A549 (cell line): ENCODE measurements at places on chromosomes 12 and 14.

DNA sequence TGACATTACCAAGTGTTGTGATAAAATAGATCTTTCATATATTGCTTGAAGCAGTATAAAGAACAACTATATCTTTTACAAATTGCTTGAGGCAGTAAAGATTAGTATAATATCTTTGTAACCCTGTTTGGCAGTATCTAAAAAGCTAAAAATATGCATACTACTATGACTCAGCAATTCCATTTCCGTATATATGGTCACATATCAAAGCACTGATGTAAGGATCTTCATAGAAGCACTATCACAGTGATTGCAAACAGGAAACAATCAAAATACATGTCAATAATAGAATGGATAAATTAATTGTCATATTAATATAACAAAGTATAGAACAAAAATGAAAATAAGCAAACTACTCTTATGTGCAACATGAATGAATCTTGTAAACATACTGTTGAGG lies 158.4 kb upstream of the IGF1 start:
- DNase-seq: peak; percentile 26

GRCh38 chr14:101120641-101121507 lies 217.4 kb upstream of the RTL1 start:
- no peak for DNase-seq

GRCh38 chr14:76710056-76711010 lies 50.9 kb upstream of the VASH1 start:
- DNase-seq: peak; percentile 44

DNA sequence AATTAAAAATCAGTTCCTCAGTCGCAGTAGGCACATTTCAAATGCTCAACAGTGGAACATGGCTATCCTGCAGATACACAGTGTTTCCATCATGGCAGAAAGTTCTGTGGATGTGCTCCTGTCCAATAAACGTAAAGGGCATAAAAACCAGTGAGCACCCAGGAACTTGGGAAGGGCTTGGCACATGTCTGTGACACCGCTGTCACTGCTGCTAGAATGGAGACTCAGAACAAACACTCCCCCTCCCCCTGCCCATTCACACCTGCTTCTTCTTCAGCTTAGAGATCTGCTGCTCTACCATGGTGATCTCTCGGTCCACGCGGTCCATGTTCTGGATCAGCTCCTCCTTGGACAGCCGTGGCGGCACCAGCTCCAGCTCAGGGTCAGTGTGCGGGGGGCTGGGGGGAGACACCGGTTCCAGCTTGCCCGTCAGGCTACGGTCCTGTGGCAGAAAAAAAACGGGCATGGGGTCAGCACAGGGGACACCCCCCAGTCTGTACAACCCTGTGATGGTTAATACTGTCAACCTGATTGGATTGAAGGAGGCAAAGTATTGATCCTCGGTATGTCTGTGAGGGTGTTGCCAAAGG lies 94.6 kb downstream of the NCOR2 start:
- no peak for DNase-seq

DNA sequence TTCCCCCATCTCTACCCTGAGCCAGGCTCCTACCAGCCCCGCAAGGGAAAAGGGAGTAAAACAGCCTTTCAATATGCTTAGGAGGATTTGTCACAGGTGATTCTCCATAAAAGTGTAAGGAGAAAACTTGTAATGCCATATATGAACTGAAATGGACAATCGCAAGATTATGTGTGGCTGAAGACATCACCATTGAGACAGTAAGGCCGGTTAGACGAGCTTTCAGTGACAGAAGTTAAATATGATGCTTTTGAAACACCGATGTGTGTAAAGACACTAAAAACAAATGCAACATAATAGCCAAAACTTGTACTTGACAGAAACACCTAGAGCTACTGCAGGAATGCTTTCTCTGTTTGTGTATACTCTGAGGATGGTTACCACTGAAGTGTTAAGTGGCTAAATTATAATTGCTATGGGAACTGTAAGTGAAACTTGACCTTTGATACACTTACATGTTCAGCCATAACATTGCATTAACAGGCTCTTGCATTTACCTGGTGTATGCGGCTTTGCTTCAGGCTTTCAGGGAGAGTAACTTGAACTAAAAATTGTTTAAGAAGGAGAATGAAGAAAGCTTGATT lies 42.3 kb downstream of the FAR2 start:
- no peak for DNase-seq

DNA sequence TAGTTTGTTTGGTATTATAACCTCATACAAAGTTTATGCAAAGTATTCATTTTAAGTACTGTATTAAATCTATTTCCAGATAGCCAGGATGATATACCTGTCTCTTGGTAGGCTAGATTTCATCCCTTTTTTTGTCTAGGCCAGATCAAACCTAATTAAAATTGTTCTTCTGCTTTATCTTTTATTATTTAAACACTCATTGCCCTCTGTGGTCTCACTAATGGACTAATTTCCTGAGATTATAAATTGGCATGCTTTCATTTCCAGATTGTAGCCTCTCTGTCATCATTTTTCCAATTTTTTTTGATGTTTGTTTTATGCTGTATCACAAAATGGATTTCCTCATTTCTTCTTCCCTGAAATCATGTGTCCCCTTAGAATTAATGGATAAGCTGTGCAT lies 85.6 kb upstream of the TMEM263 start:
- DNase-seq: no peak

DNA sequence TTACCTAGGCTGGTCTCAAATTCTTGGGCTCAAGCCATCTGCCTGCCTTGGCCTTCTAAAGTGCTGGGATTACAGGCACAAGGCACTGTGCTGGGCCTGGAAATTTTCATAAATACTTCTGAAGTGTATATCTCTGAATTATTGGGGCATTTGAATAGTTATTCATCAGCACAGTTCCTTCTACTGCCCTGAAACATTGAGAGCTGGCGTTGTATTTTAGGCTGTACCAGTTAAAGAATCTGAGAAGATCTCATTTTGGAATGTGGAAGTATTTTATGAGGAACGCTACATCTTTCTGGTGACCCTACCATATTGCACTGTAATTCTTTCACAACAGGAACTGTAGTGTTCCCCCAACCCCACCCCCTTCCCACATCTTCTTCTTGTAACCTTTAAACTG lies 349.0 kb upstream of the RGS6 start:
- no peak for DNase-seq

GRCh38 chr12:127125607-127126259 lies 1141.2 kb upstream of the TMEM132C start:
- peak; percentile 95 for DNase-seq

- DNase-seq: peak; percentile 79
Measured at GRCh38 chr14:92456215-92457015, 57.2 kb upstream of the RIN3 start.

DNA sequence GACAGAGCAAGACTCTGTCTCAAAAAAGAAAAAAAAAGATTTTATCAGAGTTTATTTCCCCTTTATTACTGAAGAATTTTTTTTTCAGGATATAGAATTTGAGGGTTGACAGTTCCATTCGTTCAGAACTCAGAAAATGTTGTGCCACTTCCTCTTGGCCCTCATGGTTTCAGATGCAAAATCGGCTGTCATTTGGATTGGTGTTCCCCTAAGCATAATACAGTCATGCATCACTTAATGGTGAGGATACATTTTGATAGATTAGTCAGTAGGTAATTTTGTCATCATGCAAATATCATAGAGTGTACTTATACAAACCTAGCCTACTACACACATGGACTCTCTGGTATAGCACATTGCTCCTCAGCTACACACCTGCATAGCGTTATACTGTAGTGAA lies 263.9 kb upstream of the RTL1 start:
- DNase-seq: peak; percentile 41

DNA sequence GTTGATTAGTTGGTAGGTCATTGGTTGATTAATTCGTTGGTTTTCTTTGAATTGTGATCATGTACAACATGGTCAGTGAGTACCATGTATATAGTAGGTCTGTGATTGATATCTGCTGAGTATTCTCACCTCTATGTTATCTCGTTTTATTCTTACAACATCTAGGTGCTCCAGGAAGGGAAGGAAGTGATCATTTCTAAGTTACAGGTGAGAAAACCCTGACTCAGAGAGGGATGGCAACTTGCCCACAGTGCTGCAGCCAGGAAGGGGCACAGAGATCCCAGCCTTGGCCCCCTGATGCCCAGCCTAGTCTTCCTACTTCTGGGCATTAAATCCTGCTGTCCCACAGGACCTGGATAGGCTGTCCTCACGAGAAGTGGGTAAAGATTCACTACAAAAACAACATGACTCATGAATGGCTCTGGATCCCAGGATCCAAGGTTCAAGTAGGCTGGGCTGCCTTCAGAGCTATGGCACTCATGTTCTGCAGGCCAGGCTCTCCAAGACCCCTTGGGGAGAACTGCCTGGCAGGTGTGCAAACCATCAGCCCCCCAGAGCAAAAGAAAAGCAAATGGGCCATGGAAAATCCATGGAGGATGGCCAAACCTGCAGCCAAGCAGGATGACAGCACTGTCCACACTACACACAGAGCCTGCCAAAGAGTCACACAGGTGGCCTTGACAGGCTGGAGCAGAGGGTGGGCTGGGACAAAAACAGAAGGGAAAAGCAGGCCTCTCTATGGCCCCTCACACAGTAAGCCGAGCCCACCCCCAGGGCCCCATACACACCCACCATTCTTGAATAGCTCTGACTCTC lies 146.2 kb downstream of the BCL11B start:
- no peak for DNase-seq

DNA sequence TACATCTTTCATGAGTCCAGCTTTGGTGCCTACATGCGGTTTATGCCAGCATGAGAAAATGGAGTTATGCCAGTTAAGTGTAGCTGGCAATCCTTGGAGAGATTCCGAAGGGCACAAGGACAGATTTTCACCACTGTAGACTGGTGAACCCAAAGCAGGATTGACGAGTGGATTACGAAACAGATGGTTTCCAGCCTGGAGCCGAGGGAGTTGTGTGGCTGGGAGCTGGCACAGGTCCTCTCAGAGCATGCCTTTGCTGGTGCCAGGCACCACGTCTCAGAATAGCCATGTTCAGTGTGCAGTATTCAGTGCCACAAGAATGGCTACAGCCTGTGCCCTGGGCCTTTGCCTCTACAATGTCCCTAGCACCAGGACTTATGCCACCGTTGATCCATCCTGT lies 13.2 kb downstream of the KCNH3 start:
- DNase-seq: no peak

- DNase-seq: no peak
Measured at GRCh38 chr12:3580094-3580749, 89.2 kb downstream of the PRMT8 start.

DNA sequence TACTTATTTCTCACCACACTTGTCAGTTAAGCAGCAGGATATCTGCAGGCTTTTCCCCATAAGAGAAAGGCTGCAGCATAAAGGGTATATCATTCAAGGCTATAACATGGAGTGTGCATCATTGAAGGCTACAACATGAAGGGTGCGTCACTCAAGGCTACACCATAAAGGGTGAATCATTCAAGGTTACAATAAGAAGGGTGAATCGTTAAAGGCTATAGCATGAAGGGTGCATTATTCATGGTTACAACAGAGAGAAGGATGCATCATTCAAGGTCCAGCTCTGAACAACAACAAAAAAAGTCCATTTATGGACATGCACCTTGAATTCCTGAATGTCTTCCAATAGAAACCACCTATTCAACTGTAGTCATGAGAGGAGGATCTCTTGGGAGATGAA lies 32.8 kb upstream of the LUM start:
- no peak for DNase-seq

- no peak for DNase-seq
Measured at GRCh38 chr14:100779691-100780080, 46.2 kb upstream of the MEG3 start.

DNA sequence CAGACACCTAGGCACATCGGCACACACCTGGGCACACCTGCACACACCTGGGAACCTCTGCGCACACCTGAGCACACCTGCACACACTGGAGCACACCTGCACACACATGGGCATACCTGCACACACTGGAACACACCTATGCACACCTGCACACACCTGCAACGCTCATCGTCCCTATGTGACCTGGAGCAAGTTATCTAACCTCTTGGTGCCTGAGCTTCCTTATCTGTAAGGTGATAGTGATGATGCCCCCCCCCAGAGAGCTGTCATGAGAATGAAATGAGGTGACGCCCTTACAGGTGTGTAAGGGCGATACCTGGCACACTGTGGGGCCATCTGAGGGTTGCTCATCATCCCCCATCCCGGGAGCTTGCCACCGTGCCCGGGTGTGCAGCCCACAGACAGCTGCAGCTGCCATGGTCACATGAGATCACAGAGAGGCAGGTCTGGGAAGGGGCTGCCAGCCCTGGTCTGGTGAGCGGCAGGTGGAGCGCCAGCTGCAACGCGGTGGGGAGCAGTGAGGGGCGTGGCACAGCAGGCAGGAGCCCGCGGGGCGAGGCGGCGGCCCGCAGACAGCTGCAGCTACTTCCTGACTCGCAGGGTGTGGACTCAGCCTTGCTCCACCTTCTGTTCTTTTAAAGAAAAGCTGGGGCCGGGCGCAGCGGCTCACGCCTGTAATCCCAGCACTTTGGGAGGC lies 59.9 kb upstream of the FBRSL1 start:
- DNase-seq: peak; percentile 45

DNA sequence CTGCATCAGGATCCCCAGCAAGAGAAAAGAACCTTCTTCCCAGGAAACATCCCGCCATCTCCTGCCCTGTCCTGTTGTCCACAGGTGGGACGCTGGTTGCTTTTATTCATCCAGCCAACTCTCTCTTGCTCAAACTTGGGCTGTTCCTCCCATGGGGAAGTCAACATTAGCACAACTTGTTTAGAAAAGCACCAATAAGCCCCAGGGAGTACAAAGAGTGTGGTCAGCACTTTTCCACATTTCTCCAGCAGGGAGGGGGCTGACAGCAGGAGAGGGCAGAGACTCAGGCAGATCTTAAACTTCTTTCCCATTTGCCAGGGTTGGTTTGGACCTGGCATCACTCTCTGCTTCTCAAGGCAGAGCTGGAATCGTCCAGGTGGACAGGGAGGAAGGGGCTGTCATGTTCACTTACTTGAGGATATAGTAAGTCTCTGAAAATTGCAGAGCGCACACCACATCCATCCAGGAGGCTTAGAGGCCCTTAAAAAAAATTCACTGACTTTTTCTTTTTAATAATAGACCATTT lies 74.9 kb downstream of the RBM19 start:
- DNase-seq: no peak

DNA sequence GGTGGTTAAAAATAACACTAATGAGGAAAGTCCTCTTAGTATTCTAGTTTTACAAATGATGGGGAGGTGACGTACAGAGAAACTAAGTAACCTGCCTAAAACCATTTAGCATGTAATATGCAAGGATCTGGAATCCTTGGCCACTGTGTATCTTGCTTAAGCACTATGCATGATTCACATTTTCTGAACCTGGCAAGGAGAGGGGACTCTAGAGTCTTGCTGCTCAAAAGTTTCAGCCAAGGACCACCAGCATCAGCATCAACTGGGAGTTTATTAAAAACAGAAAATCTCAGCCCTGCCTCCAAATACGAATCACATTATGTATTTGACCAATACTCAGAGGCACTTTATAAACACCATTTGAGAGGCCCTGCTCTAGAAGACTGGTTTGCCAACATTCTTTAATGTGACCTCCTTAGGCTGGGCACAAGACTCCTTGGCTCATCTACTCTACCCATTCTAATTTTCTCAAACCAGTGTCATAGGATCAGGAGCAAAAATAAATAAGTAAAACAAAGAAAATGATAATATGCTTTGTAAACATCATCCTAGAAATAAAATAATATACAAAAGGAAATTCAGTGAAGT lies 52.9 kb downstream of the ABCC9 start:
- no peak for DNase-seq
